ENCODE measurements at places on chromosomes 3 and 15.

DNA sequence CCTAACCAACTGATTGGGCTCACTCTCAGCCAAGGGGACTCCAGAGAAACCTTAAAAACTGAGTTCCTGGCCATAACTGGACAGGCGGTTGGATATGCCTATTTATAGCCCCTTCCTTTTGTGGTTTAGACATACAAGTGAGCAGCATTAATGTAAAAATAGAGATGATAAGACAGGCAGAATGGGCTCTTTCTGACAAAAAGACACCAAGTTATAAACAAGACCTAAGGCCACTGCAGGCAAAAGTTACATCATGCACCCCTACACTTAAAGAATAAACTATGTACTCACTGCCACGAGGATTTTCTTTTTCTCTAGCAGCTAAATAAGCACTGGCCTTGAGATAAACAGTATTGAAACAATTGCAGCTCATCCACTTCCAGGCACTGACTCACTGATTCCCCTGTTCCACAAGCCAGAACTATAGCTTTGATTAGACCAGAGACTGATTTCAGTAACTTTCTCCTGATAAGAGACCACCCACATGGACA, 30.1 kb downstream of the SUCNR1 start:
- peaks cover 8% of the 10 kb centered on the region for H3K4me1 ChIP-seq
- no peak overlapping the region for H3K4me3 ChIP-seq
- no peaks in the 10 kb centered on the region for H3K27me3 ChIP-seq
- no peak for DNase-seq
- H3K27ac ChIP-seq: no peak overlapping the region
- no peaks in the 10 kb centered on the region for H3K36me3 ChIP-seq

DNA sequence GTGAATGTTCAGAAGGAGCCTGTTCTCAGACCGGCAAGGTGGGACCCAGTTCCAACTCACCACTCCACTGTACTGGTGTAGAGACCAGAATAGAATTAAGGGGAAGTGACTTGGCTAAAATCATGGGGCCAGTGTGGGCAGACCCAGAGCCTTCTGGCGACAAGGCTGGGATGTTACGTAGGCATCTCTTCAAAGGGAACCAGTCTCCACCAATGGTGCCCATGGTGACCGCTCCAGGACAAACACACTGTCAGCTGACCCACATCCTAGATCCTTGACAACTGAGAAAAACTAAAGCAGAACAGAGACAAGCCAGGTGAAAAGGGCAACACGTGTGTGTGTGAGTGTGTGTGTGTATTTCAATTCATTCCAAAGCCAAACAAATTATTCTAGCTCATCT, 321.7 kb upstream of the FRG2C start:
- DNase-seq: no peak
- no peaks in the 10 kb centered on the region for H3K27me3 ChIP-seq
- H3K27ac ChIP-seq: no peak overlapping the region
- H3K4me3 ChIP-seq: no peak overlapping the region
- no peaks in the 10 kb centered on the region for H3K36me3 ChIP-seq
- no peaks in the 10 kb centered on the region for H3K4me1 ChIP-seq

DNA sequence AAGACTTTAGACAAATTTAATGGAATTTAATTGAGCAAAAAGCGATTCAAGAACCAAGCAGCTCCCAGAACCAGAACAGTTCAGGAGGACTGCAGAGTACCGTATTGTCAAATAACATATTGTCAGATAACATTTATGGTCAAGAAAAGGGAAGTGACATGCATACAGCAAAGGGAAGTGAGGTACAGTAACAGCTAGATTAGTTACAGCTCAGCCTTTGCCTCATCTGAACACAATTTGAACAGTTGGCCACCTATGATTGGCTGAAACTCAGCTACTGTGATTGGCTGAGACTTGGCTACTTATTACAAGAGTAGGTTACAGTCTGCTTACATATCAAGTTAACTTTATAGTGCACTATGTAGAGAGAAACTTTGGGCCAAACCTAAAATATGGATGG, 21.9 kb downstream of the ZFAND6 start:
- no peak overlapping the region for H3K27ac ChIP-seq
- no peak for DNase-seq
- no peaks in the 10 kb centered on the region for H3K27me3 ChIP-seq
- H3K36me3 ChIP-seq: peaks cover 3% of the 10 kb centered on the region

GRCh38 chr3:61848885-61849284, 287.5 kb downstream of the PTPRG start:
- no peaks in the 10 kb centered on the region for H3K27me3 ChIP-seq
- no peak for DNase-seq
- H3K36me3 ChIP-seq: no peaks in the 10 kb centered on the region
- no peak overlapping the region for H3K27ac ChIP-seq

GRCh38 chr15:58934521-58934920, 1.0 kb upstream of the SLTM start:
- H3K27me3 ChIP-seq: no peaks in the 10 kb centered on the region
- H3K4me3 ChIP-seq: peak overlapping the region; percentile 91
- H3K4me1 ChIP-seq: peaks cover 21% of the 10 kb centered on the region
- peaks cover 13% of the 10 kb centered on the region for H3K36me3 ChIP-seq
- no peak for DNase-seq
- peak overlapping the region; percentile 97 for H3K27ac ChIP-seq
